ENCODE measurements at places on chromosomes 6 and 20.

GRCh38 chr6:21198032-21198640 lies 395.4 kb upstream of the SOX4 start:
- DNase-seq, result no peak

- DNase-seq, result no peak
These were observed 23.9 kb downstream of the NOL4L start for GRCh38 chr20:32560989-32561830.

DNA sequence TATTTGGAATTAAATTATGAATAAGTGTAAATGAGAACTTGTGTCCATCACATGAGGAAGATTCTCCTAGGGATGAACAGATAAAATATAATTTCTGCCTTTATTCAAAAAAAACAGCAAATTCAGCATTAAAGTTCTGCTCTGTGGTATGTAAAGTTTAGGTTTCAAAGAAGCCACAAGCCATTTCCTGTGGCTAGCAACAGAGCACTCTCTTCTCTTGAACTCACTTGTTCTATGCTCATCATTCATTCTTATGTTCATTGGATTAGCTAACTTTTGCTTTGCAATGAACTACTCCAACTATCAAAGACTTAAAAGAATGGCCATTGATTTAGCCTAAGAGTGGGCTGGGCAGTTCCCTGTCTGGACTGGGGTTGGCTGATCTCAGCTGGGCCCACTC lies 20.8 kb upstream of the SNRPB2 start:
- DNase-seq, result no peak

DNA sequence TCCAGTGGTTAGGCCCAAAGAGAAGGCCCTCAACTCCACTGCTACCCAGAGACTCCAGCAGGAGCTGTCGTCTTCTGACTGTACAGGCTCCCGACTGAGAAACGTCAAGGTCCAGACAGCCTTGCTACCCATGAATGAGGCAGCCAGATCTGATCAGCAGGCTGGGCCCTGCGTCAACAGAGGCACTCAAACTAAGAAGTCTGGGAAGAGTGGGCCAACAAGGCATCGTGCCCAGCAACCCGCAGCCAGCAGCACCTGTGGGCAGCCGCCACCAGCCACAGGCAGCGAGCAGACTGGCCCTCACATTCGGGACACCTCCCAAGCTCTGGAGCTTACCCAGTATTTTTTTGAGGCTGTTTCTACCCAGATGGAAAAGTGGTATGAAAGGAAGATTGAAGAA lies 8.1 kb downstream of the LYRM2 start:
- DNase-seq, result no peak

DNA sequence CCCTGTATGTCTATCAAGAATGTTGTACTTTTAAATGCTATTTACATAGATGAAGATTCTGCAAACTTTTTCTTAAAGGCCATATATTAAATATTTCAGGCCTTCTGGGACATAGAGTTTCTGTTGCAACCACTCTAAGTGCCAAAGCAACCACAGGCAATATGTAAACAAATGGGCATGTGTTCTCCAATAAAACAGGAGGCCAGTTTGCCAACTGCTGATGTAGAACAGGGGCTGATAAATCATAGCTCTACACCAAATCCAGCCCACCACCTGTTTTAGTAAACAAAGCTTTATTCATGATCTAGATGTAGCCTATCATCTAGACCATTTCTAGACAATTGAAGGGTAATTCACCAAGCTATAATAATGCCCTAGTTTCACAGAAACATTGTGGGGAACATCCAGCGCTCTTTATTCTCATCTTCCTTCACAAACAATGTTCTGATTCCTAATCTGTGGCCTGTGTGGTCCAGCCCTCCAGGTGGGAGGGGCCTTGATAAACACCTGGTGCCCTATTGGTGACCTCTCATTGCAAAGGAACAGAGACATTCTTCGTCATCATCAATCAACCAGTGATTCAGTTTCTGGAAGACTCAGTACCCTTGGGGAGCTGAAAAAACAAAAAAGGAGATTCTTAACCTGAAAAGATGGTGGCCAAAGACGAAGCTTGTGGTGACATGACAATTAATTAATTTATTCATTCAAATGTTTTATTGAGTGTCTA lies 80.2 kb downstream of the PREP start:
- no peak for DNase-seq

DNA sequence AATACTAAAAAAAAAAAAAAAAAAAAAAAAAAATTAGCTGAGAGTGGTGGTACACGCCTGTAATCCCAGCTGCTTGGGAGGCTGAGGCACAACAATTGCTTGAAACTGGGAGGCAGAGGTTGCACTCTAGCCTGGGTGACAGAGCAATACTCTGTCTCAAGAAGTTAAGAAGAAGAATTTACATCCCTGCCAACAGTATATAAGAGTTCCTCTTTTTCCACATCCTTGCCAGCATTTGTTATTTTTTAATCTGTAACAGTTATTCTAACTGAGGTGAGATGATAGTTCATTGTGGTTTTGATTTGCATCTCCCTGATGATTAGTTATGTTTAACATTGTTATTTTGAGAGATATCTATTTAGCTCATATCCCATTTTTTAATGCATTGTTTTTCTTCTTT lies 20.3 kb upstream of the DYNLRB1 start:
- no peak for DNase-seq

GRCh38 chr6:36927691-36928546 lies 26.6 kb upstream of the PI16 start:
- DNase-seq, result no peak

- no peak for DNase-seq
These were observed 8.8 kb downstream of the ASIP start for GRCh38 chr20:34250005-34250404.

GRCh38 chr6:132282696-132283095 lies 118.6 kb downstream of the MOXD1 start:
- no peak for DNase-seq

GRCh38 chr6:156992020-156992804 lies 215.0 kb downstream of the ARID1B start:
- DNase-seq, result no peak

GRCh38 chr20:55701467-55701866 lies 303.9 kb downstream of the CBLN4 start:
- DNase-seq, result no peak

GRCh38 chr6:105695461-105695860 lies 292.6 kb upstream of the PREP start:
- DNase-seq, result no peak

- DNase-seq, result no peak
These were observed 213.5 kb upstream of the ARID1B start for GRCh38 chr6:156563714-156564113.

GRCh38 chr6:46184114-46184513 lies 13.3 kb upstream of the ENPP5 start:
- DNase-seq, result no peak

DNA sequence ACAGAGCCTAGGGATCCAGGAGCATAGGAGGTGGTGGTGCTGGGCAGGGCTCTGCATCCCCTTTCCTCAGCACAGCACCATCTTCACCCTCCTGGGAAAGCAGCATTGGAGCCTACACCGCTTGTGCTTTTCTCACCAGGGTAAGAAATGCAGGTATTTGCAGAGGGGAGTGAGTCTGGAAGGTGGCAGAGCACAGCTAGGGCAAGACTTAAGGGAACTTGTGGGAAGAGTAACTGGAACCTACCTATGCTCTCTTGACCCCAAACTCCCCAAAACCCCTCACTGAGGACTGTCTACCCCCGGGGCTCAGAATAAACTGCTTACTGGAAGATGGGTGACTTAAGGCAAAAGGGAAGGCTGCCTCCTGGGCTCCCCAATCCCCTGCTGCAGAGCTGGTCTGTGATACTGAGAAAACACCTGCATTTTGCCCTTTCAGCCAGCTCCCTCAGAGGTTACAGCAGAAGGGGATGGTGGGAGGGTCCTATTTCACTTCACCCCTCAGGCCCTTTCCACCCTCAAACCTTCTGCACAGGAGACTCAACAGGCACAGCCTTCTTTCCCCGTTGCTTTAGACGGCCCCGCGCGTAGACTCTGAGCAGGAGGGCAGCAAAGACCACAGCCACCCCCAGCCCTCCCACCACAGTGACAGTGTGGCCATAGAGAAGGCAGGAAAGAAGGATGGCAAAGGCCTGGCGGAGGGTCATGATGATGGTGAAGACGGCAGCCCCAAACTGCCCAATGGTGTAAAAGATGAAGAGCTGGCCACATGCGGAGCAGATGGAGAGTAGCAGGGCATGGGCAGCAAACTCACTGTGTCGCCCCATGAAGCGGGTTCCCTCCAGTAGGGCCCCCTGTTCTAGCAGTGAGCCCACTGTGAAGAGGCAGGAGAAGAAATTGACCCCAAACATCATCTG lies 2.9 kb downstream of the SLC35B2 start:
- DNase-seq, result no peak

GRCh38 chr20:32972181-32973076 lies 31.8 kb downstream of the SUN5 start:
- DNase-seq, result no peak

GRCh38 chr20:3239026-3239866 lies at the start of gene SLC4A11:
SLC4A11 (minus strand) TSS chr20:3239190; CDS start chr20:3239137, 53 bp downstream.
- no peak for DNase-seq

DNA sequence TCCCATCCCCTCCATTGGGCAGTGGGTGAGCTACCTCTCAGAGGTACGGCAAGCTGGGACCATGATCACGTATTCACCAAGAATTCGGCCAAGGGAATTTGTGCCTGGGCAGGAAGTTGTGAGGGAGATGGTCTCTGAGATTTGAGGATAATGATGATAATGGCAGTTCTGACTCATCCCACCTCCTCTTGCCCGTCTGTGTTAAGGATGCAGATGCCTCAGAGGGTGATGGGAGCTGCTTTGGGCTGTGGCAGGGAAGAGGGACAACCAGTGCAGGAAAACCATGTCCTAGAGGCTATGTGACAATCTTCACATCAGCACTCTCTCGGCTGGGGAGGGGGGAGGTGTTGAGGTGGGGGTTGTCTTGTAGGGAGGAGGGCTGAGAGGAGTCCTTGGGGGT lies 4.3 kb downstream of the TGM6 start:
- DNase-seq, result no peak

DNA sequence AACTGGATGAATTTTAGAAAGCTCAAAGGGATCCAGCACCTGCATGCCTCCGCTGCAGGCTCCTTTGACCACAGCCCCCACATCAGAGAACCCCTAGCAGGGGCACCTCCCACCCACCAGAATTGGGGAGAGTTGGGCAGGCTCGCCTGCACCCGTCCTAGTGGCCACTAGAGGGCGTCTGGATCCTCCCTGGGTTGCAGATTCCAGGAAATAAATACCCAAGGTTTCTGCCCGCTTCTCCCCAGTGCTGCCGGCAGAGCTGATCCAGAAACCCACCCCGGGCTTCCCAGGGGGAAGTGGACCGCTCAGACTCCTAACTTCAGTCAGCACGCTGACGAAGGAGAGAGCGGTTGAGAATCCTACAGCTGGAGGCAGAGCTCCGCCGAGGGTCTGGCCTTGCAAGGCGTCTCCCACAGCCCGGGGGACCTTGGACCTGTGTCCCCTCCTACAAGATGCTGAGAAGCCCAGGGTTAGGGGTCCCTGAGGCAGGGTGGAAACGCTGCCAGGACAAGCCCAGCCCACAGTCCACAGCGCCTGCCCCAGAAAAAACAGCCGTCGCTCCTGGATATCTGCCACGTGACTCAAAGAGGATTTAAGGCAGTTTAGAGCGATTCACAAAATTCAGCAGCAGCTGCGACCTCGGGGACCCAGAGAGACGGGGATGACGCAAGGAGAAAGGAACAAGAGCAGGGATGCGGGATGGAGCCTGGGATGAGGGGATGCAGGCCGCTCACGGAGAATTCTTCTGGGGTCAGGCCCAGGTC lies 32.6 kb upstream of the PHACTR3 start:
- peak; percentile 81 for DNase-seq

GRCh38 chr20:54368570-54368969 lies 106.8 kb upstream of the DOK5 start:
- no peak for DNase-seq

GRCh38 chr6:112010328-112010727 lies 43.6 kb upstream of the CCN6 start:
- no peak for DNase-seq

DNA sequence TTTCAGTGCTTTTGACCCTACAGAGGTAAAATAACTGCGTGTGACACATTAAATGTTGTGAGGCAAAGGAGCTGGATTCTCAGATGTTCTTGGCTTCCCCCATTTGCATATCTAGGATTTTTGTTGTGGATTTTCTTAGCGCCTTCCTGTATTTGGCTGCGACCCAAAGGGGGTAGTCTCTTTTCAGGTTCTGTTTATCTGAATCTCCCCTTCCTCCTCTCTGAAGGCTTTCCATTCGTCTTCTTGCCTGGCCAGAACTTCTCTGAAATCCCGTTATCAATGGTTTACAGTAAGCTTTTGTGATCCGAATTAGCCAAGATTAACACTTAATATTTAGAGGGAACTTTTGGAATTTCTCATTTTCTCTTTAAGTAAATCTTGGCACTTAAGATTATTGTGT lies 60.8 kb downstream of the ADGRB3 start:
- no peak for DNase-seq

DNA sequence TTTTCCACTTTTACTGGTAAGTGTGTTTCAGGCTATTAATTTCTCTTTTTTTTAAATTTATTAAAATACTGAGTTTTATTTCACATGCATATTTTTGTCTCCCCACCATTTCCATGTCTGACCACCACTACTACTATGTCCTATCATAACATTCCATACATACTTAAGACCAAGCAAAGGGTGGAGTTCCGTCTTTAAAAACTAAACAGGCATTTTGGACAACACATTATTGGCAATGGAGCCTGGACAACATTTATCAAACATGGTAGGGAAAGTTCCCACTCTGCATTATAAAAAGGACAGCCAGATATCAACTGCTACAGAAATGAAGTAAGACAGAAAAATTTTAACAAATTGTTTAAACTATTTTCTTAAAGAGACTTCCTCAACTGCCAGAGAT lies 91.9 kb downstream of the LMBRD1 start:
- DNase-seq, result no peak

- no peak for DNase-seq
These were observed 20.8 kb upstream of the MLN start for GRCh38 chr6:33824461-33825154.

DNA sequence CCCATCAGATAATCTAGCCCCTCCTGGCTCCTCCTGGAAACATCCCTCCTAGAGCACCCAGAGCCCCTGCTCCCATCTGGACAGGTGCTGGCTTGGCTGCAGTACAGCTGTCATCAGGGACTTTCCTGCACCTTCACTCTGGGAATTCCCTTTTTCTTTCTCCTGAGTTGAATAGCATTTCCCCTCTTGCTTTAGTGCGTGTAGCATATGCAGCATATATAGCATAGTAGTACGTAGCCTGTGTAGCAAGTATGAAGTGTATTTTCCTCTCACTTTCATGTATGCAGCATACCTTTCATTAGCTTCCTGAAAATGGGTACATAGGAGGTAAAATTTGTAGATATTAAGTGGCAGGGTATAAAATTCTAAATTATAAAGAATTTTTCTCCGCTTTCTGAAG lies 352.9 kb downstream of the ESR1 start:
- no peak for DNase-seq

DNA sequence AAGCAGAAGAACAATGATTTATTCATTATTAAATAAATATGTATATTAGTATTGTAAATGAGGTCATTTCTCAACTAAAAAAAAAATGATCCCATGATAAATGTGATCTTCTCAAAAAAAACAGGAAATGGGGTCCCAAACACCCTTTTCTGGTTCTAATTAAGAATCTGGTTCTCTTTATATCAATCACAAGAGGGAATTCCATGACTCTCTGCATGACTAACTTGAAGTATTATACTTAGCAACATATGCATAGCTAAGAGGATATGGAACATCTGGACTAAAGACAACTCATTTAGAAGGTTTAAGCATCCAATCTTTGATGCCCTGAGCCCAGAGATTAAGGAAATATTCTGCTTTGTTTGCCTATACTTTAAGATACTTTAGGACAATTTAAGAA lies 89.7 kb upstream of the EMILIN3 start:
- no peak for DNase-seq
